ENCODE measurements at places on chromosomes 12 and 14. TPM values are rescaled to one million over a fixed set of nuclear protein-coding genes. Genes with fewer than 3 reads are reported as not detected.

CLECL1 gene
- total RNA-seq = 2.4 TPM

ABCD2 gene
- total RNA-seq = 0.72 TPM

TMEM63C gene
- total RNA-seq = 3.4 TPM

PZP gene
- 2.6 TPM for total RNA-seq

SYCP3 gene
- 5.5 TPM for total RNA-seq

PRH2 gene
- total RNA-seq = 1.4 TPM

MYRFL gene
- 0.48 TPM for total RNA-seq

CIROP gene
- 0.72 TPM for total RNA-seq

ALG10B gene
- 14.0 TPM for total RNA-seq

KRT8 gene
- 94.6 TPM for total RNA-seq

PPP4R3A gene
- total RNA-seq = 72.9 TPM

FSCB gene
- total RNA-seq = 2.2 TPM

LAG3 gene
- total RNA-seq = 1.7 TPM

WNT5B gene
- 101 TPM for total RNA-seq

TTC9 gene
- 0.96 TPM for total RNA-seq

RFX4 gene
- total RNA-seq = 2.2 TPM
